RWPE2 (cell line): ENCODE measurements at places on chromosomes 12 and 14.

DNA sequence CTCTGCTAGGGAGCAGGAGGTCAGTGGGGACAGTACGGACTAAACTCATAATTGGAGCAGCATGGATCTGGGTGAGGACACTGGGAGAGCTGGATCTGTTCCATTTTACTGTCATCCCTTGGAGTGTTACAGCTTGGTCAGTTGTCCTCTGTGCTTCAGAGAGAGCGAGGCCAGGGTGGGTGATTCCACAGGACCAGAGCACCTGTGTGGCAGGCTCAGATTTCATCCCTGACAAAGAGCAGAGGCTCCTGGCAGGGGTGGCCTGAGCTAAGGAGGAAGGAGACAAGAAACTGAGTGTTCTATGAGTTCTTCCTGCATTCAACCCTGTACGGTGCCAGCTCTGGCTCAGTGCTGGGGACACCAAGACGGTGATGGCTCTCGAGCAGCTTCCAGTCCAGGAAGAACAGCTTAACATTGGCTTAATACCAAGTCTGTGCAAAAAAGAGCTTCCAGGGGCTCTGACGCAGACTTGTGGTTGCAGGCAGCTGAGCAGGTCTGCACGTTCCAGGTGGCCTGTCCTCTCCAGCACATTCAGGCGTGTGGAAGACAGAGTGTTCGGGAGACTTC lies 8.4 kb upstream of the PGF start:
- peak; percentile 65 for DNase-seq

DNA sequence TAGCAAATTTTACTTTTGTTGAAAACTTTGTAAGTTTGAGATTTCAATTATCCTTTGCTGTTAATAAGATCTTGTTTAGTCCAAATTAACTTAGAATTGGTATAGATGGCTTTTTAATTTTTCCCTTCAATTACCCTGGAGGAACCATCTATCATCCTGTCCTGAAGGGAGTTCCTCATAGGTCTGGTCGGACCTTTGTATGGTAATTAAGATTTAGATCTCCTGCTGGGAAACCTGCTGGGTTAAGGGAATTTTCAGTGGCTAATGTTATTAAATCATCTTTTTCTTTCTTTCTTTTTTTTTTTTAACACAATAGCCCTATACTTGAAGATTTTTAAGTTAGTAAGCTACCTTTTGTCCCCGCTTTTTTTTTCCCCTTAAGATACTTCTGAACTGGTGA lies 63.0 kb upstream of the PRMT8 start:
- DNase-seq: no peak

DNA sequence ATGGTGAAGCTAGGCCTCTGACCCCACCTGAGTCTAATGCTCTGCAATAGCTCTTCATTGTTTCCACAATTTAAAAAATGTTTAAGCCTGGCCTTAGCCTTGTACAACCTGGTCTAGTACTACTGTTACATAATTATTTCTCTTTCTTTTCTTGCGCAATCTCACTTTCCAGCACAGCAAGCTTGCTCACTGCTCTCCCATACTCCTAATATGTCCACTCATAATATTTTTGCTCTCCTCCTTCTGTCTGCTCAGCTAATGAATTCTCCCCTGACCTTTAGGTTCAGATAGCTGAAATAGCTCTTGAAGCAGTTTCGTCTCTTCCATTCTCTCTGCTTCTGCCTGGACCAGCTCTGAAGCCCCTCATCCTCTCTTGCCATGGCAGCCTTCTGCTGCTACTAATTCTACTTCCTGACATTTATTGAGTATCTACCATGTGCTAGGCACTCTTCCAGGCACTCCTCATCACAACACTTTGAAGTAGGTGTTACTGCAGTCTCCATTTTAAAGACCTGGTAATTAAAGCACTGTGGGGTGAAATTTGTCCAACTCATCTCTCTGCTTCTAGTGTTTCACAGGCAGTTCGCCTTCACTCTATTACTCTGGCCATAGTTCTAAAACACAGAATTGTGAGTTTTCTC lies 2.8 kb upstream of the SLC48A1 start:
- DNase-seq: no peak

GRCh38 chr12:84706374-84706773 lies 206.2 kb downstream of the SLC6A15 start:
- no peak for DNase-seq

GRCh38 chr12:48817873-48818830 lies at the start of gene CACNB3:
CACNB3 (plus strand) TSS chr12:48818496; CDS start chr12:48818930, 434 bp downstream.
- no peak for DNase-seq

- no peak for DNase-seq
These were observed 3.6 kb upstream of the WSB2 start for GRCh38 chr12:118064608-118065007.
